CD14-positive monocyte (primary cell): ENCODE measurements at places on chromosomes 3 and 15. TPM values are rescaled to one million over a fixed set of nuclear protein-coding genes. Genes with fewer than 3 reads are reported as not detected.

The C3orf49 gene
- polyA plus RNA-seq = not detected

The SLC12A1 gene
- not detected for polyA plus RNA-seq

The DPPA2 gene
- not detected for polyA plus RNA-seq

GRCh38 chr3:138941259-138941885 lies 5.6 kb downstream of the FOXL2 start:
- H3K4me3 ChIP-seq = no peak overlapping the region
- DNase-seq = no peak
- peaks cover 93% of the 10 kb centered on the region for H3K27me3 ChIP-seq

- H3K27me3 ChIP-seq = no peaks in the 10 kb centered on the region
- DNase-seq = no peak
- no peak overlapping the region for H3K27ac ChIP-seq
- no peaks in the 10 kb centered on the region for H3K4me1 ChIP-seq
Measured at GRCh38 chr3:41352510-41352909, 153.2 kb downstream of the CTNNB1 start.

DNA sequence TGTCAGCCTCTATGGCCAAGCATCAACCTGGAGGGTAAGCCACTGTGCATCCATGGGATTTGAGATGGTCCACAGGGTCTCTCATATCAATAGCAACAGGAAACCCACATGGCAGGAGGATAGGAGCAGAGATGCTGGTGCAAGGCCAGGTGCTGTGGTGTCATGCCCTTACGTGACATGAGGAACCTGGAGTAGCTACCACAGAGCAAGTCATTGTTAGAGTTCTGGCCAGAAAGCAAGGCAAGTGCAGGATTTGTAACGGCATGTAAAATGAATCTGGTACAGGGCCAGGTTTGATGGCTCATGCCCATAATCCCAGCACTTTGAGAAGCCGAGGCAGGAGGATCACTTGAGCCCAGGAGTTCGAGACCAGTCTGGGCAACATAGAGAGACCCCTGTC lies 14.8 kb upstream of the ZNF774 start:
- DNase-seq = peak; percentile 66
- no peaks in the 10 kb centered on the region for H3K27me3 ChIP-seq
- peaks cover 50% of the 10 kb centered on the region for H3K4me1 ChIP-seq
- H3K27ac ChIP-seq = peak overlapping the region; percentile 75
- no peaks in the 10 kb centered on the region for H3K36me3 ChIP-seq
- H3K4me3 ChIP-seq = no peak overlapping the region

- H3K27me3 ChIP-seq = no peaks in the 10 kb centered on the region
- no peak overlapping the region for H3K4me3 ChIP-seq
- no peak overlapping the region for H3K27ac ChIP-seq
Measured at GRCh38 chr3:85652360-85652759, 693.6 kb downstream of the CADM2 start.

DNA sequence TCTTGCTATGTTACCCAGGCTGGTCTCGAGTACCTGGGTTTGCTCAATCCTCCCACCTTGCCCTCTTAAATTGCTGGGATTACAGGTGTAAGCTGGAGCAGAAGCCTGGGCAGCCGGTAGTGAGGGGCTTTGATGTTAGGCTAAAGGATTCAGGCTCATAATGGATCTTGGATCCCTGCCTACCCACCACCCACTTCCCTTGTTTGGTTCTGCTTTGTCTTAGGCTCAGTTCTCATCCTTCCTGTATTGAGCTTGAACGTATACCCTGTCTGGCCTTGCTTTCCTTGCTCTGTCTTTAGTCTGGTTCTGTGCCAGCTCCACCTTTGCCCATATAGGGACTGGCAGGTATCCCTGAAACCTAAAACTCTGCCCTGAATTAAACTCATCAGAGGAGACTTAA lies 1.7 kb downstream of the PPCDC start:
- peak; percentile 31 for DNase-seq
- H3K36me3 ChIP-seq = no peaks in the 10 kb centered on the region
- H3K27me3 ChIP-seq = no peaks in the 10 kb centered on the region
- peaks cover 54% of the 10 kb centered on the region for H3K4me1 ChIP-seq
- H3K4me3 ChIP-seq = no peak overlapping the region
- peak overlapping the region; percentile 2 for H3K27ac ChIP-seq

GRCh38 chr3:113262304-113262665 lies 50.9 kb downstream of the BOC start:
- H3K4me3 ChIP-seq = no peak overlapping the region
- no peaks in the 10 kb centered on the region for H3K36me3 ChIP-seq
- no peak for DNase-seq
- H3K27ac ChIP-seq = no peak overlapping the region
- no peaks in the 10 kb centered on the region for H3K4me1 ChIP-seq
